A673 (cell line): ENCODE measurements at places on chromosomes 2 and 18. TPM values are rescaled to one million over a fixed set of nuclear protein-coding genes. Genes with fewer than 3 reads are reported as not detected.
A peak's percentile ranks its signal among the peaks of the same experiment; 100 is the strongest.

GRCh38 chr18:35122586-35123224 is 81.5 kb downstream of the MAPRE2 start:
- peak; percentile 23 for DNase-seq
- H3K27me3 ChIP-seq: no peaks in the 10 kb centered on the region
- no peaks in the 10 kb centered on the region for H3K4me1 ChIP-seq
- H3K36me3 ChIP-seq: no peaks in the 10 kb centered on the region
- no peak overlapping the region for H3K27ac ChIP-seq

- no peak overlapping the region for H3K27ac ChIP-seq
- H3K27me3 ChIP-seq: no peaks in the 10 kb centered on the region
- H3K36me3 ChIP-seq: no peaks in the 10 kb centered on the region
- no peak overlapping the region for H3K4me3 ChIP-seq
- no peak for DNase-seq
These were observed 119.9 kb upstream of the SERTAD2 start for GRCh38 chr2:64773461-64774118.

- no peak overlapping the region for H3K27ac ChIP-seq
- H3K4me3 ChIP-seq: no peak overlapping the region
- no peaks in the 10 kb centered on the region for H3K36me3 ChIP-seq
- H3K27me3 ChIP-seq: no peaks in the 10 kb centered on the region
- DNase-seq: no peak
- H3K4me1 ChIP-seq: no peaks in the 10 kb centered on the region
These were observed 157.2 kb upstream of the SLC14A2 start for GRCh38 chr18:45458033-45458432.

DNA sequence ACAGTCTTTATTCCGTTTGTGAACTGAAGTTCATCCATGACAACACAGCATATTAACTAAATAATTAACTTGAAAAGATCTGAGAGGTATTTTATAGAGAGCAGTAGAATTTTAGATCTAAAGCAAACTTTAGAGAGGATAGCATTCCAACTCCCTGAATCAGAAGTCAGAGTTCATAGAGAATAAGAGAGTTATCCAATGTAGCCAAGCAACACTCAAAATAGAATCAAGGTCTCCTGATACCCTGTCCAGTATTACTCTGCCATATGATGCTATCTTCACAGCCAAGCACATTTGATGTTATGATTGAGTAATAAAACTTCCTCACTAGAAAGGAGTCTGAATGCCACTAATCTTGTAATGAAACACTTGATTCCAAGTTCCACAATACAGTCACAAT is 55.5 kb downstream of the RIT2 start:
- H3K36me3 ChIP-seq: no peaks in the 10 kb centered on the region
- peaks cover 4% of the 10 kb centered on the region for H3K27me3 ChIP-seq
- no peak for DNase-seq
- H3K27ac ChIP-seq: no peak overlapping the region
- H3K4me3 ChIP-seq: no peak overlapping the region
- H3K4me1 ChIP-seq: no peaks in the 10 kb centered on the region

- H3K27me3 ChIP-seq: no peaks in the 10 kb centered on the region
- no peaks in the 10 kb centered on the region for H3K36me3 ChIP-seq
- no peak for DNase-seq
- no peaks in the 10 kb centered on the region for H3K4me1 ChIP-seq
- H3K27ac ChIP-seq: no peak overlapping the region
- H3K4me3 ChIP-seq: no peak overlapping the region
These were observed 1572.1 kb upstream of the LRRTM1 start for GRCh38 chr2:81876624-81877023.

GRCh38 chr2:190504912-190505311 is 29.6 kb downstream of the NEMP2 start:
- no peak overlapping the region for H3K4me3 ChIP-seq
- H3K27ac ChIP-seq: no peak overlapping the region
- H3K4me1 ChIP-seq: no peaks in the 10 kb centered on the region
- H3K27me3 ChIP-seq: no peaks in the 10 kb centered on the region

CEP192 gene
- total RNA-seq: 46.4 and 50.2 TPM in 2 replicates
